ENCODE measurements at places on chromosomes 13 and 19.

GRCh38 chr19:48484931-48485612 lies 15.9 kb downstream of the CYTH2 start:
- DNase-seq, result no peak

DNA sequence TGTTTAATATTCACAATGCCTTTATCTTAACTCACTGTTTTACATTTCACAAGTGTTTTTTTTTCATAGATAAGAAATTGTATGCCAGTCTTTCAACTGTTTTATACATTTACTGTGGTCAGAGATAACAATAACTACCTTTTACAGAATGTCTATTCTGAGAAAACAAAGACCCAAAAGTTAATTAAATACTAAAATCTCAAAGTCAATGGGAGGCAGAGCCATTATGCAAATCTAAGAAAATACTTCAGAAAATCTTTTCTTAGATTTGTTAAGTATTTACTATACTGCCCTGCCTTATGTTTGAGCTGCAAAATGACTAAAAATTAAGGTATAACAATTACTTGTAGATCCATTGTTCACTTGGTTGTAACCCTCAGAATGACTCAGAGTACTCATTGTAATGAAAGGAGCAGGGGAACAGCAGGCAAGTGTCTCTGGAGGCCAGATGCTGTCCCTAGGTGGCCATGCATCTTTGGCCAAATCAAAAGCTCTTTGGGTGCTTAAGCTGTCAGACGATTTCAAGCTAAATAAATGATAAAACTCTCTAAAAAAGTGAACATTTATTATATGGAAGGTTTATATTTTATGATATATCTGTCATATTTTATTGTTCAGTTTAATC lies 770.1 kb upstream of the PCDH20 start:
- peak; percentile 9 for DNase-seq

DNA sequence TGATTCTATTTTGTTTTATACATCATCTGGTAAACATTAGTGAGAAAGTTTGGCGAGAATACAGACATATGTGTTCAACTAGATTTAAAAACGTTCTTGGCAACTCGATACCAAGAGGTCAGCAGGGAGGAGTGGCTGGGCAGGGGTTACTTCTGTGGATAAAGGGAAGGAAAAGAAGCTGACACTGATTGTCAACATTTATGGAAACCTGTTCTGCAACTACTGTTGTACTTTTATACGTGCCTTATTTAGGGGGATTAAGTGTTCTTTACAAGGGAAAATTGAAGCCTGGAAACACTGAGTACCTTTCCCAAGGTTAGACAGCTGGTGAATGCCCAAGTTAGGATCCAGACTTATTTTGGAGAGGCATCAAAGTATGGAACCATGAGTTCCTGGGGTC lies 65.0 kb downstream of the MTUS2 start:
- DNase-seq, result no peak

GRCh38 chr19:41192574-41193429 lies at the start of gene CYP2S1:
Gene CYP2S1, plus strand, starts transcription at chr19:41193219. Its CDS starts 46 bp downstream, at chr19:41193265.
- DNase-seq, result peak; percentile 38

GRCh38 chr13:88526186-88526852 lies 855.1 kb downstream of the SLITRK5 start:
- peak; percentile 9 for DNase-seq

- no peak for DNase-seq
Observed at GRCh38 chr19:28327905-28328304, 885.0 kb downstream of the UQCRFS1 start.

GRCh38 chr13:29737061-29737460 lies 113.4 kb downstream of the UBL3 start:
- no peak for DNase-seq

DNA sequence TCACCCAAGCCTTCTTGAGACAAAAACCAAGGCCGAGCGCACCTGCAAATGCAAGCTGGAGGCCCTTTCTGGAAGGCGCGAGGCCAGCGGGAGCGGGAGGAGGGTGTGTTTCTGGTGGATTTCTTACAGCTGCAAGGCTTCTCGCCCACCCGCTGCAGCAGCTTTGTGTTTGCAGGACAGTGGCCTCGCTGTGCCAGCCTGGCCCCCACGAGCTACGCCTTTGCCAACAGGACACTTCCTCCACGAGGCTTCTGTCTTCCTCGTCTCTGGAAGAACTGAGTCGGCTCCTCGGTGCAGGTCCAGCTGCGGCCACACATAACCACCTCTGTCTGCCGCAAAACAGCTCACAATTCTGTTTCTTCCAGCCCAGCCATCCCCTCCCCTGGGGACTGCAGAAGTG lies 10.1 kb downstream of the ATCAY start:
- no peak for DNase-seq

- no peak for DNase-seq
Observed at GRCh38 chr19:1080360-1081161, 13.6 kb downstream of the ARHGAP45 start.

DNA sequence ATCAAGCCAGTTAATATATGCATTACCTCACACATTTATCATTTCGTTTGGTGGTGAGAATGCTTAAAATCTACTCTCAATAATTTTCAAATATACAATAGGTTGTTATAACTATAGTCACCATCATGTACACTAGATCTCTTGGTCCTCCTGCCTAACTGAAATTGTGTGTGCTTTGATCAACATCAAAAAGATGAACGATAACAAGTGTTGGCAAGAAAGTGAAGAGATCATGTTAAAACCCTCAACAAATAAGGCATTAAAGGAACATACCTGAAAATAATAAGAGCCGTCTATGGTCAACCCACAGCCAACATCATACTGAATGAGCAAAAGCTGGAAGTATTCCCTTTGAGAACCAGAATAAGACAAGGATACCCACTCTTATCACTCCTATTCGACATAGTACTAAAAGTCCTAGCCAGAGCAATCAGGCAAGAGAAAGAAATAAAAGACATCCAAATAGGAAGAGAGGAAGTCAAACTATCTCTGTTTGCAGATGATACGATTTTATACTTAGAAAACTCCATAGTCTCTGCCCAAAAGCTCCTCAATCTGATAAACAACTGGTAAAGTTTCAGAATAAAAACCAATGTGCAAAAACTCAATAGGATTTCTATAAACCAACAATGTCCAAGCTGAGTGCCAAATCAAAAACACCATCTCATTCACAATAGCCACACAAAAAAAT lies 27.9 kb upstream of the OR10H1 start:
- no peak for DNase-seq

DNA sequence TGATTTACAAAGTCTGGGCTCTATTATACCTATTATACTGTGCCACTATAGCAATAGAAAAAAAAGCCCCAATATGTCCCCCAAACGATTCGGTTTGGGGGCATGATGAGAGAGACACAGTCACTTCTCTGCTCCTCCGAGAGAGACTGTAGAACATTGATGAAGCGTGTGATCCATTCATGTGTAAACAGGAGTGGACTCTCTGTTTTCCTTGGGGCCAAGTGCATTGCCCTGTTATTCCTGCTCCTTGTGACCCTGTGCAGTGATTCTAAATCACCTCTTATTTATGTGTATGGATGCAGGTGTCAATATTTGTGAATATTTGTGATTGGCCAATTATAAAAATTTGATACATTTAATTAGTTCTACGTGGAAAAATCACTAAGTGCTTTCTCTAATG lies 17.0 kb downstream of the F10 start:
- no peak for DNase-seq

DNA sequence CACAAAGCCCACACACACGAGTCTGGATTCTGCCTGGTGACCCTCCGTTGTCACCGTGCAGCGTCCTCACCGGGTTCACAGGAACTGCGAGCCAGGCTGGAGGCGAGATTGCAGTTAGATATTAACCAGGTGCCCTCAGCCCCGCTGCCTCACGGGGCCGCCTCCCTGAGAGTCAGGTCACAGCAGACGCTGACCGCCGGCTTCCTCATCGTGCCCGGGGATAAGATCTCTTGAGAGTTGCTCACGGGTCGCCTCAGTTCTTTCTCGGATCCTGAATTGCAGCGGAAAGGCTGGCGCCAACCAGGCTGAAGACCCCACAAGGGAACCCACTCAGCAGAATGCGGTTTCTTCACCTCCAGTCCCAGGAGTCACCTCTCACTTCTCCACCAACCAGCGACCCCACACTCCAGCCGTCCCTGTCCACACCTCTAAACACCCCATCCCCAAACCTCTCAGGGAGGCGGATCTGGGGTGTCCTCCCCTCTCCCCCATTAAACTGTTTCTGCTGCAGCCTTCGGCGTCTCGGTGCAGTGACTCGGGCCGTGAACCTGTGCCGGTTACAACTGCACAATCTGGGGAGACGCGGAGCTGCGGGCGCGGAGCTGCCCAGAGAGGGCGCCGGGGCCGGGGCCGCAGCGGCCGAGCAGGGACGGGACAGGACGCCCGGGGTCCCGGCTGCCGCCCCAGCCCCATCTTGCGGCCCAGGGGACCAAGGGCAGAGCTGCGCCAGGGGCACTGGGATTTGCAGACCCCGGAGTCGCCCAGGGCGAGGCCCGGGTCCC lies 591 bp downstream of the ZNF823 start:
- peak; percentile 67 for DNase-seq

DNA sequence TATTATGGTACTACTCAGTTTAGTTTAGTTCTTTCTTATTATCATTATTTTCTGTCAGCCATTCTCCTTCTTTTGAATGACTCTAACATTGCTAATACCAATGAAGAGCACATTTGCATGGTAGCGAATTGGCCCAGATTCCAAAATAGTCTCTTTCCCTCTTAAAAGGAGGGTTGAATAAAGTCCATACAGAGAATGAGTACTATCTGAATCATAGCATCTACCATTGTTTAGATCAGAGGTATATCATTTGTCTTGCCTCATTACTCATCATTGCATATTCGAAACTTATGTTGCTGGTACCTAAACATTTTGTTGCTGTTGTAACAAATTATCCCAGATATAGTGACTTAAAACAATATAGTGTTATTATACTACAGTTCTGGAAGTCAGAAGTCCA lies 1235.3 kb upstream of the ATXN8OS start:
- DNase-seq, result peak; percentile 36

GRCh38 chr13:46342538-46342937 lies 44.5 kb downstream of the RUBCNL start:
- no peak for DNase-seq

- no peak for DNase-seq
Observed at GRCh38 chr13:97492684-97493371, 58.9 kb downstream of the RAP2A start.

- DNase-seq, result no peak
Observed at GRCh38 chr13:97423300-97424045, 10.5 kb upstream of the RAP2A start.

DNA sequence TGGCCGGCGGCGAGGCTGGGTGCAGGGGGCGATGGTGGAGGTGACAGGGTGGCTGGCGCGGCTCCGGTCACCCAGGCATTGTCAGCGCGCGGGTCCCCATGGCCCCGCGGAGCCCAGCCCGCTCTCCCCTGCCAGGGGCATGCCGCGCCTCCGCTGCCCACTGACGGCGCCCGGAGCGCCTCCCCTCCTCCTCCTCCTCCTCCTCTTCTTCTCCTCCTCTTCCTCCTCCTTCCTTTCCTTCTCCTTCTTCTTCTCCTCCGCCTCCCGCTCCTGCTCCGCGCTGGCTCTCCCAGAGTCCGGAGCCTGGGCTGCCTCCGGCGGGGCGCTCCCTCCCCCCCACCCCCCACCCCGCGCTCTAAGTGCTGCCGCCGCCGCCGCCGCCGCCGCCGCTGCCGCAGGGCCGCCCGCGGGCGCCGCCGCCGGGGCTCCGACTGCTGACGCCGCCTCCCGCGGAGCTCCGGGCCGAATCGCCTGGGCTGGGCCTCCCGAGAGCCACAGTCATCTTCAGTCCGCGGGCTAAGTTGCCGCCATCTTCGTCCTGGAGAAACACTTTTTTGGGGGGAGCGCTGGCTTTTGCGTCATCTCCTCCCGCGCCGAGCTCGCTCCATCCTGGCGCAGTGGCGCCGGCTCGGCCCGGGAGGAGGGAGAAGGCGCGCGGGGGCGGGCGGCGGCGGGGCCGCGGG lies 348.3 kb downstream of the LIG4 start:
- DNase-seq, result peak; percentile 25

DNA sequence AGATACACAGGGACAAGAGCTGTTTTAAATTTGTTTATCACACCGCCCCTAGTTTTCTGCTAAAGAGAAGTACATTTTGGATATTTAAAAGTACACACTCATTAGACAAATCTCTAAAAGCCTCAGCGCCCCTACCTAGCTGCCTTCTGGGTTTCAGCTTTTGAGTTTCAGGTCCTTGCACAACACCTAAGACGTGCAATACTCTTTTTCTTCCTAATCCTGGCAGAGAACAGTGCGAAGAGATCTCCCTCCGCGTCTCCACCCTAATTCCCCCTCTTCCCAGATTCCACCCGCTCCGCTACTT lies 421 bp upstream of the KLF5 start:
- DNase-seq, result no peak

DNA sequence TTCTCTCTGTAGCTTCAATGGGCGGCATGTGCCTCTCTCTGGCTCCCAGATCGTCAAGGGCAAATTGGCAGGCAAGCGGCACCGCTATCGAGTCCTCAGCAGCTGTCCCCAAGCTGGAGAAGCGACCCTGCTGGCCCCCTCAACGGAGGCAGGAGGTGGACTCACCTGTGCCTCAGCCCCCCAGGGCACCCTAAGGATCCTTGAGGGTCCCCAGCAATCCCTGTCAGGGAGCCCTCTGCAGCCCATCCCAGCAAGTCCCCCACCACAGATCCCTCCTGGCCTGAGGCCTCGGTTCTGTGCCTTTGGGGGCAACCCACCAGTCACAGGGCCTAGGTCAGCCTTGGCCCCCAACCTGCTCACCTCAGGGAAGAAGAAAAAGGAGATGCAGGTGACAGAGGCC lies 1.7 kb downstream of the POLR1G start:
- no peak for DNase-seq

- peak; percentile 45 for DNase-seq
Observed at GRCh38 chr19:33292595-33293254, 9.6 kb downstream of the CEBPA start.

- DNase-seq, result peak; percentile 86
Observed at GRCh38 chr19:10193790-10194499, 808 bp downstream of the DNMT1 start.

- DNase-seq, result no peak
Observed at GRCh38 chr13:22432690-22433089, 748.1 kb upstream of the SGCG start.

DNA sequence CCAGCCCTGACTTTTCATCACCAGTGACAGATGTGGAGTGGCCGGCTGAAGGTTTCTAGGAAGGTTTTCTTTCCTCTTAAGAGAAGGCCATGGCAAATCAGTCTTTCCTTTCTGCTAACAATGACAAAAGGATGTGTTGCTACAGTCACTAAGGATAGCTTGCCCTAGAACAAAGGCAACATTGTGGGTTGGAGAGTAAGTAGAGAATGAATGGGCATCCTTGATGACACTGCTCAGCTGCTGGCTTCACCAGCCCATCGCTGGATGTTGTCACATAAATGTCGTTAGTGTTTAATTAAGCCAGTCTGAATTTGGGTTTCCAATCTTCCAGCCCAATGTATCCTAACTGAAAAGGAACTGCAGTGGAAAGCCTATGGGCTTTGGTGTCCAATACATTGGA lies 168.4 kb downstream of the ZIC5 start:
- no peak for DNase-seq
